ENCODE measurements at places on chromosomes 11 and 22. TPM values are rescaled to one million over a fixed set of nuclear protein-coding genes. Genes with fewer than 3 reads are reported as not detected.

- no peak overlapping the region for H3K27ac ChIP-seq
- H3K36me3 ChIP-seq, result no peaks in the 10 kb centered on the region
- H3K4me3 ChIP-seq, result no peak overlapping the region
- H3K4me1 ChIP-seq, result no peaks in the 10 kb centered on the region
- H3K27me3 ChIP-seq, result peaks cover 25% of the 10 kb centered on the region
Measured at GRCh38 chr22:39731481-39731880, 160.9 kb downstream of the CACNA1I start.

GRCh38 chr11:77090373-77091111 lies 12.1 kb upstream of the OMP start:
- H3K27me3 ChIP-seq, result no peaks in the 10 kb centered on the region
- no peaks in the 10 kb centered on the region for H3K36me3 ChIP-seq
- no peak for DNase-seq
- H3K4me1 ChIP-seq, result no peaks in the 10 kb centered on the region
- H3K27ac ChIP-seq, result no peak overlapping the region

DNA sequence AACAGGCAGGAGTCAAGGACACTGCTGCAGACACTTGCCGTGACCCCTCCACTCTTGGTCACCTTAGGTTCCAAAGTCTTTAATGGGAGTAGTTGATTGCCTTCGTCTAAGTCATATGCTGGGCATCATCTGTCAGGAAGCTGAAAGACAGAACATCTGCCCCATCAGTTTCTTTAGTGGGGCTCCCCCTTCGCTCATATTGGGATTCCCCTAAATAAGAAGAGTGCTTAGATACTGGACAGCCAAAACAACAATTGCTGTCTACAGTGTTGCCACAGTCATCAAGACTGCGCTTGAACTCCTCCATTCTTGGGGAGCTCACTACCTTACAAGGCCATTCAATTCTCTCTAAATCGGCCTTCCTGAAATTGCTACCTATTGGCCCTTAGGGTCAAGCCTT lies 58.5 kb downstream of the UBASH3B start:
- H3K36me3 ChIP-seq, result no peaks in the 10 kb centered on the region
- peaks cover 60% of the 10 kb centered on the region for H3K4me1 ChIP-seq
- H3K27me3 ChIP-seq, result no peaks in the 10 kb centered on the region
- no peak for DNase-seq
- H3K4me3 ChIP-seq, result no peak overlapping the region

GRCh38 chr11:47724041-47724729 lies 9.0 kb upstream of the AGBL2 start:
- H3K4me1 ChIP-seq, result no peaks in the 10 kb centered on the region
- peaks cover 64% of the 10 kb centered on the region for H3K36me3 ChIP-seq
- H3K27ac ChIP-seq, result no peak overlapping the region
- H3K4me3 ChIP-seq, result no peak overlapping the region

GRCh38 chr22:34886391-34886790 lies 179.6 kb upstream of the ISX start:
- no peaks in the 10 kb centered on the region for H3K4me1 ChIP-seq
- H3K36me3 ChIP-seq, result no peaks in the 10 kb centered on the region
- no peak for DNase-seq
- no peak overlapping the region for H3K4me3 ChIP-seq
- H3K27me3 ChIP-seq, result no peaks in the 10 kb centered on the region

GRCh38 chr11:84250834-84251613 lies 964.9 kb upstream of the CCDC90B start:
- DNase-seq, result no peak
- H3K27me3 ChIP-seq, result no peaks in the 10 kb centered on the region
- H3K4me1 ChIP-seq, result no peaks in the 10 kb centered on the region
- H3K36me3 ChIP-seq, result no peaks in the 10 kb centered on the region

- H3K27me3 ChIP-seq, result no peaks in the 10 kb centered on the region
- H3K36me3 ChIP-seq, result no peaks in the 10 kb centered on the region
- no peak for DNase-seq
- no peak overlapping the region for H3K4me3 ChIP-seq
- no peaks in the 10 kb centered on the region for H3K4me1 ChIP-seq
Measured at GRCh38 chr11:35298369-35298768, 121.0 kb downstream of the SLC1A2 start.

- no peak overlapping the region for H3K4me3 ChIP-seq
- H3K27ac ChIP-seq, result no peak overlapping the region
- no peaks in the 10 kb centered on the region for H3K36me3 ChIP-seq
- no peak for DNase-seq
- no peaks in the 10 kb centered on the region for H3K4me1 ChIP-seq
Measured at GRCh38 chr11:120013325-120014250, 124.3 kb downstream of the TRIM29 start.

- DNase-seq, result no peak
- no peaks in the 10 kb centered on the region for H3K4me1 ChIP-seq
- H3K36me3 ChIP-seq, result no peaks in the 10 kb centered on the region
- no peaks in the 10 kb centered on the region for H3K27me3 ChIP-seq
- H3K4me3 ChIP-seq, result no peak overlapping the region
Measured at GRCh38 chr11:92875473-92875872, 94.0 kb upstream of the MTNR1B start.

Gene CARNS1
- 0.57 TPM for total RNA-seq

Gene TNNI2
- 4.5 TPM for total RNA-seq

Gene OR52N4
- total RNA-seq, result 0.09 TPM

DNA sequence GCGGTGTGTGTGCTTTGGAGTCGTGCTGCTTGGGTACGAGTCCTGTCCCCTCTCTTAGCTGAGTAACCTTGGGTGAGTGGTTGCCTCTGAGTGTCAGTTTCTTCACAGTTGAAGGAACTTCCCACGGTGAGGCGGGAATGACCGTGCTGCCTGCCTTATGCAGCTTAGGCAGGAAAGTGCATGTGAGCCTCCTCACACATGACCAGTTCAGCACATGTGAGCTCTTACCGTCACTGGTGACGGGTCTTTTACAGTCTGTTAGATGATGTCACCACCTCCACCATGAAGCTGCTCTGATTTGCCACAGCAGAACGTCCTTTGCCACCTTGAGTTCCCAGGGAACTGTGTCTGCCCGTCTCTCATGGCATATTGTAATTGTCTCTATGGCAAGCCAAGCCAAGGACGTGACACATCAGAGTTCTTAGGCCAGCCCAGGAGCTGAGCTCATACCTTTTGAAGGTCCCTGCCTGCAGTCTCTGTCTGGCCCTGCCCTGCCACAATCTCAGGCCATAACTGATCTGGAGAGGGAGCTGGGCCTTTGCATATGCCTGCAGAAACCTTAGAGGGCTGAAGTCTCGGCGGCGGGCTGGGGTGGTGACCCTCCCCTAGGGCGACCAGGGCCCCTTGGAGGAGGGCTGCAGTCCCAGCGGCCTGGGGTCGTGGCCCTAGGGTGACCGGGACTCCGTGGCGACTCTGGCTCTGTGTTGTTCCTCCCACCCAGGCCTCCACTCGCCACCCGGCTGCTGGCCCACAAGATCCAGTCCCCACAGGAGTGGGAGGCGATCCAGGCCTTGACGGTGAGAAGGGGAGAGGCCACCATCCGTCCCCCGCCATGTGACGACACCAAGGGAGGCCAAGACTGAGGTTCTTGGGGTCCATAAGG lies 7.8 kb downstream of the GGA1 start:
- H3K27me3 ChIP-seq, result no peaks in the 10 kb centered on the region
- H3K4me3 ChIP-seq, result no peak overlapping the region
- no peak for DNase-seq
- no peak overlapping the region for H3K27ac ChIP-seq
- peaks cover 66% of the 10 kb centered on the region for H3K36me3 ChIP-seq

- H3K4me3 ChIP-seq, result no peak overlapping the region
- no peak for DNase-seq
- H3K27ac ChIP-seq, result no peak overlapping the region
- no peaks in the 10 kb centered on the region for H3K4me1 ChIP-seq
- H3K27me3 ChIP-seq, result no peaks in the 10 kb centered on the region
- no peaks in the 10 kb centered on the region for H3K36me3 ChIP-seq
Measured at GRCh38 chr11:112481893-112482292, 221.2 kb upstream of the PLET1 start.

DNA sequence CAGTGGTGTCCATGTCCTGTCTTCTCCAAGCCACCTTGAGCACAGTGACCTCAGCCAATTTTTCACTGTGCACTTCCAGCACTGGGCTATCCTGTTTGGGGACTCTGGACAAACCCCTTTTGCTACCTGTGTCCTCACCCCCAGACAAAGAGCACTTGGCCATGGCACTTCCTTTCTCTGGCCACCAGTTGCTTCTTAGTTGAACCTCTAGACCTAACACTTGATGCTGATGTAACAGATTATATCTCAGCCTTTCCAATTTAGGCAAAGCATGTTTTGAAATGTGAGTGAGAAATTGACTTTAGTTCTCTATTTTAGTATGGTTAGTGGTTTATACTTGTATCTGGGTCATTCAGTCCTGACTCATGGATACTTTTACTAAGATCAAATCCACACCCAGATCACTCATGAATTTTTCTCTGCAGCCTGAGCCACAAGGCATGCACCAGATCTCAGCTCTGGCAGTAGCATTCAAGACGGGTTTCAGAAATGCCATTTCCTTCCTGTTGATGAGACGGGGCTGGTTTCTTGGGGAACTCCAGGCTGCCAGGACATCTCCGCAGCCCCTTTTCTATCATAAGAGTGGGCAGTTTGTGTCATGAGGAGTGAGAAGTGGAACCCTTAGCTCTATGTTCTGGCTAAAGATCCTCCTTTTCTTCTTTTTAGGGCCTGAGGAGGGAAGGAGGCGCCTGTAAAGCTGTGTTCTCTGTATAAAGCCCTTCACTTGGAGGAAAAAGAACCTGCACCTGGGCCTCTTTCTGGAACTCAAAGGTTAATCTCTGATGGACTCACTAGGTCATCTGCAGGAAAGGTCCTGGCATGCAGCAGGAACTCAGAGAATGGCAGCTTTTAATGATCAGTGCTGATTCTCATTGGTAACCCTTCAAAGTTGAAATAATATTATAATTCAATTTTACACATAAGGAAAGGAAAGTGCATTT lies 185.6 kb upstream of the TENM4 start:
- no peak overlapping the region for H3K27ac ChIP-seq
- no peaks in the 10 kb centered on the region for H3K36me3 ChIP-seq
- H3K27me3 ChIP-seq, result no peaks in the 10 kb centered on the region
- H3K4me1 ChIP-seq, result no peaks in the 10 kb centered on the region

GRCh38 chr11:30322191-30322590 lies 713 bp upstream of the ARL14EP start:
- H3K4me3 ChIP-seq, result no peak overlapping the region
- H3K27me3 ChIP-seq, result no peaks in the 10 kb centered on the region
- H3K27ac ChIP-seq, result no peak overlapping the region

Gene OR51E2
- total RNA-seq, result under 0.01 TPM

- H3K36me3 ChIP-seq, result no peaks in the 10 kb centered on the region
- H3K4me1 ChIP-seq, result no peaks in the 10 kb centered on the region
- no peaks in the 10 kb centered on the region for H3K27me3 ChIP-seq
- DNase-seq, result no peak
Measured at GRCh38 chr11:67045314-67045713, 11.3 kb upstream of the RHOD start.

Gene SAAL1
- total RNA-seq, result 25.9 TPM

DNA sequence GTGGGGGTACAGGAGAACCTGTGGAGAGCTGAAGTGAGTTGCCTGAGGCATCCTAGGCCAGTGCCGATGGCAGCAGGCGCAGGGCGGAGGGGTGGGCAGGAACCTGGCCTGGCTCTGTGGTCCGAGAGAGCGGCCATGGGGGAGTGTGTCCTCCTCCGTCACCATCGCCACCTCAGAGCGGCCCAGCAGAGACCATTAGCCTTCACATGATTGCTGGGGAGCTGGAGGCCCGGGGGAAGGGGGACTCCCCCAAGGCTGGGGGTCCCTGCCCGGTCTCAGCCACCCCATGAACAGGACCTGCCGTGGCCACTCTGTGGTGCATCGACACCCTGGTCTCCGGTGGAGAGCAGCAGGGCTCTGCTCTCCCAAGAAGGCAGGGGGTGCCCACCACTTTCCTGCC lies 4.1 kb downstream of the OMP start:
- no peak for DNase-seq
- no peak overlapping the region for H3K4me3 ChIP-seq
- no peak overlapping the region for H3K27ac ChIP-seq
- no peaks in the 10 kb centered on the region for H3K36me3 ChIP-seq
- no peaks in the 10 kb centered on the region for H3K27me3 ChIP-seq

Gene SLC35E4
- total RNA-seq, result 0.57 TPM

Gene IRF7
- total RNA-seq, result 44.5 TPM

Gene KRTAP5-2
- not detected for total RNA-seq

DNA sequence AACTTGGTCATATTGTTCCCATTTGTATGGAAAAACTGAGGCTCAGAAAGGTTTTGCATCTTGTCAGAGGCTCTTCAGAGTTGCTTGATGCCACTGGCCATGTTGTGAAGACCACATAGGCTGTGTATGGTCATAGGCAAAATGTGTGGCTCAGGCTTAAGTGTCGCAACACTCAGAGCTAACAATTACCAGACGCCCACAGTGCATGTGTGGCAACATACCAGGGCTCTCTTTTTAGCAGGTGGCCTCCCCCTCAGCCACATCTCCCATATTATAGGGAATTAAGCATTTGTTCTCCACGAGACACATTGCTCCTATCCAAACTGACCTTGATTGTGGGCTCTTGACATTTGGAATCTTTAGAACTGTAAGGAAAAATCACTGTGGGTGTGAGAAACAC lies 802.5 kb downstream of the DLG2 start:
- H3K4me3 ChIP-seq, result no peak overlapping the region
- H3K27ac ChIP-seq, result no peak overlapping the region
- no peaks in the 10 kb centered on the region for H3K36me3 ChIP-seq
- no peaks in the 10 kb centered on the region for H3K27me3 ChIP-seq

Gene GAL3ST3
- 0.42 TPM for total RNA-seq

DNA sequence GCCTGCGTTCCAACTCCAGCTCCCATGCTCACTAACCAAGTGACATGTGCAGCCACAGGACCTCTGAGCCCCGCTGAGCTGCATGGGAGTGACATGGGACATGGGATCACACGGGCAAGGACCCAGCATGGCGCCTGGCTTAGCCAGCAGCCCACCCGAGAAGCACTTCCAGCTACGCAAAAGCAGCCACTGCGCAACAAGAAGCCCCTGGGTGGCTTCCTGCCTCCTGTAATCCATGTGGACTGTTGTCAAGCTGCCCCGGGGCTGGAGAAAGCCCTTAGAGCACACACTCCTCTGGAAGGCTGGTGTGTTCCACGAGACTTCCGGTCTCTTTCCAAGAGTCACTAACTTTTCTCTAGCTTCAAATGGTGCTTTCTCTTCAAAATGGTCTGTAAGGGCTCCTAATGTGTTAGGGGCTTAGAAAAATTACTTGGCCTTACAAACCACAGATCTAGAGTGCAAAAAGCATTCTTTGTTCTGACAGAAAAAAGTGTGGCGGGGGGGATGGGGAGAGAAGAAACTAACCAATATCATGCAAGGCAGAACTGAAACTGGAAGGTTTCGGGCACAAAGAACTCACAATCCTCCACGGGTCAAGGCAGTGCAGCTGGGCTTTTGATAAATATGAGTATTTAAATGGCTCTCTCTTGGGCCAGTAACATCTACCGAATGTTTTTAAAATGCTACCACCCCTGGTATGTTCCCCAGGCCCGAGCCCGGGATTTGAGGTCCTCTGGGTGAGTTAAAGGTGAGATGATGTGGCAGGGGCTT lies 5.5 kb downstream of the C11orf24 start:
- H3K4me1 ChIP-seq, result peaks cover 5% of the 10 kb centered on the region
- H3K27me3 ChIP-seq, result no peaks in the 10 kb centered on the region
- no peak for DNase-seq
- H3K4me3 ChIP-seq, result no peak overlapping the region
- H3K27ac ChIP-seq, result no peak overlapping the region
- H3K36me3 ChIP-seq, result peaks cover 47% of the 10 kb centered on the region

- no peak overlapping the region for H3K4me3 ChIP-seq
- H3K27me3 ChIP-seq, result no peaks in the 10 kb centered on the region
- no peak overlapping the region for H3K27ac ChIP-seq
- no peaks in the 10 kb centered on the region for H3K36me3 ChIP-seq
Measured at GRCh38 chr22:35621451-35621850, 4.3 kb upstream of the MB start.

All from thymus (tissue), 14 donors.